ENCODE measurements at places on chromosomes 11 and 22.

- no peak for DNase-seq
Measured at GRCh38 chr11:32034680-32035079, 56.2 kb upstream of the RCN1 start.

DNA sequence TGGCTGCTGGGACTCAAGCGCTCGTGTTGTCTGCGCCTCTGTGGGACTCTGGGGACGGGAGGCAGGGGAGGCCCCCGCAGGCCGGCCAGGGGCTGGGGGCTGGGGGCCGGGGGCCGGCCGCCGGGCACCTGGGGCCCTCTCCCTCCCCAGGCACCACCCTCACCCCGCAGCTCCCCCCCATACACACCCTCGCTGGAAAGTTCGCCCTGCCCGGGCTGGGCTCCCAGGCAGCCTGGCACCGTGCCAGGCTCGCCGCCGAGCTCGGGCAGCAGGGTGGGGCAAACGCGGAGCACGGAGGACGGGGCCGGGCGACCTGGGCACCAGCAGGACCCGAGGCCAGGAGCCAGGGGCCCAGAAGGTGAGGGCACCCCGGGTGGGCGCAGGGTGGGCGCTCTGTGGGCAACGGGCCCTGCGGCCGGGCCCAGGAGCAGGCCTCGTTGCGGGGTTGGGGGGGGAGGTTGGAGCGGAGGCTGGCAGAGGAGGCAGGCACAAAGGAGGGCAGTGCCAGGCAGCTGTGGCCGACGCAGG lies 76.7 kb upstream of the WNT7B start:
- peak; percentile 81 for DNase-seq

GRCh38 chr11:105000167-105000566 lies 22.8 kb downstream of the CASP5 start:
- DNase-seq, result peak; percentile 1

DNA sequence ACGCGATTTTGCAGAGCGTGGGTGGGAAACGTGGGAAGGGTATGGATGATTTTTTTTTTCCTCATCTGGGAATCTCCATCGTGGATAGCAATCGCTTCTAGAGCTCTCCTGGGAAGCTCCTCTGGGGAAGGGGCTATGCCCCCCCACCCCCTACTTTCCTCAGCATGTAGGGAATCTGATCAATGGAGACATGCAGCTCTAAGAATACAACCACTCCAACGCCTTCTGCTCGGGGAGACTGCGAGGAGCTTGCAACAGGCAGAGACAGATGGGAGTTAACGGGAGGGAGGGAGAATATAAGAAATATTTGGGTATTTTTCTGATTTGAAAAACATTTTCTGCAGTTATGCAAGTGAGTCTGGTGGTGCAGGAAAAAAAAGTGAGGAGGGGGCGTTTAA lies 104.6 kb upstream of the HSD17B12 start:
- no peak for DNase-seq

DNA sequence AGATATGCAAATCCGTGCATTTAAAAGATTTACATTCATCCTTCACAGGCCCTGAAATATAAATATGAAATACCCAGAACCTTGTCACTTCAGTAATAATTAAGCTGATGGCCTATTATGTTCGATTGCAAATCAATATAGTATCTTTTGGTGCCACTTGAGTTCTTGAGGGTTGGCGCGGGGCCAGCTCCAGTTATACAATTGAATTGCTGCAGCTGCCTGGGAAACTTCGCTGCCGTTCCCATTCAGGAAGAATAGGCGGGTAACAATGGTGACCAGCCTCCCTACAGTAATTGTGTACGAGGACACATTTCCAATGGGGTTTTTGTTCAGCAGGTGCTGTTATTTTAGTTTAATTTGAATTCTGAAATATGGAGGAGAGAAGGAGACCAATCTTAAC lies 451.2 kb downstream of the INSC start:
- no peak for DNase-seq

- DNase-seq, result peak; percentile 44
Measured at GRCh38 chr11:64916040-64916774, 802 bp downstream of the ATG2A start.

GRCh38 chr11:72918851-72919250 lies 104.6 kb downstream of the ATG16L2 start:
- no peak for DNase-seq

GRCh38 chr11:92886243-92886905 lies 83.1 kb upstream of the MTNR1B start:
- peak; percentile 45 for DNase-seq

DNA sequence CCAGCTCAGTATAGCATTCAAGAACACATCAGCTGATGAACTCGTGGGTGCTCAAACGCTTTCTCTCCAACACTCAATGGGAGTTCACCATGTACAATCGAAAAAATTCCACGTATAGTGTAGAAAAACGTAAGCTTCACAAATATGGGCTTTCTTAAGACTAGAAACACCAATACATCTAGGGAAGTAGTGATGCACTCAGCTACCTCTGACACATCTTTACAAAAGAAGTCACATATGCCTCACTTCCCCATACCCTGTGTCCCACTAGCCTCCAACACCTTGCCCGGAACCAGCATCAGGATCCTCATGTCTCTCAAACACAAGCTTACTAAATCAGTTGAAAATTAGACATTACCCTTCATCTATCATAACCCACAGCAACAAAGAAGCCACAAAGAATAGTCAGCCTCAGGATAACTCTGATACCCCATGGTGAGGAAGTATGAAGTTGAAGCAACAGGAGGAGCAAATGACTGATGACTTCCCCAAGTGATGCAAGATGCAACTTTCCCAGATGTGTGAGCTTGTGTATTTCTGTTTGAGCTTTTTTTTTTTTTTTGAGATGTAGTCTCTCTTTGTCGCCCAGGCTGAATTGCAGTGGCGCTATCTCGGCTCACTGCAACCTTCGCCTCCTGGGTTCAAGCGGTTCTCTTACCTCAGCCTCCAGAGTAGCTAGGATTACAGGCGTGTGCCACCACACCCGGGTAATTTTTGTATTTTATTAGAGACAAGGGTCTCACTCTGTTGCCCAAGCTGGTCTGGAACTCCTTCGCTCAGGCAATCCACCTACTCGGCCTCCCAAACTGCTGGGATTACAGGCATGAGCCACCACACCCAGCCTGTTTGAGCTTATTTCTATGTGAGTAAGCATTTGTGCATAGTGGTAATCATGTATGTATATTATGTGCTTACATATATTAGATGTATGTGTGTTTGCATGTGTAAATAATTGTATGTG lies 8.5 kb upstream of the DENND5A start:
- DNase-seq, result no peak
